ENCODE measurements at places on chromosomes 4 and X.

DNA sequence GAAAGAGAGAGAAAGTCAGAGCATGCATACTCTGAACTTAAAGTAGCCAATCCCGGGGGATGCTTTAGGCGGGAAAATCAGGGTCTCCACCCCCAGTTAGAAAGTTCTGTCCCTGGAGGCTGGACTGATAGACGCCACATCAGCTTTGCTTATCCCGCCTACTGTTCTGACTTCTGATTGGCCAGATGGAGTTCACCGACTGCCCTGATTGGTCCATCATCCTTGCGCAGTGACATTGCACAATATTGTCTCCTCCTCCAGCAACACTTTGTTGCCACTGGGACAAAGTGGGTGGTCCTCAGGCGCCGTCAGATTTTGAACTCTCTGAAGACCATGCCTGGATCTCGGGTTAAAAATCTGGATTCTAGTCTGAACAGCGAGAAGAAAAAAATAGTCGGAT lies 50.3 kb downstream of the SSX3 start:
- DNase-seq: no peak

DNA sequence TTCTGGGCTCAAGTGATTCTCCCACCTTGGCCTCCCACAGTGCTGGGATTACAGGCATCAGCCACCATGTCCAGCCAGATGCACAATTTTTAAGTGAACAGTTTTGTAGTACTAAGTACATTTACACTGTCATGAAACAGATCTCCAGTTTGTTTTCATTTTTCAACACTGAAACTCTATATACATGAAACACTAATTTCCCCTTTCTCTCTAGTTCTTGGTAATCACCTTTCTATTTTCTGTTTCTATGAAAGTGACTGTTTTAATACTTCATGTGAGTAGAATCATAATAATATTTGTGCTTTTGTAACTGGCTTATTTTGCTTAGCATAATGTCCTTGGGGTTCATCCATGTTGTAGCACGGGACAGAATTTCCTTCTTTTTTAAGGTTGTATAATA lies 237.4 kb downstream of the CAMK2D start:
- no peak for DNase-seq

DNA sequence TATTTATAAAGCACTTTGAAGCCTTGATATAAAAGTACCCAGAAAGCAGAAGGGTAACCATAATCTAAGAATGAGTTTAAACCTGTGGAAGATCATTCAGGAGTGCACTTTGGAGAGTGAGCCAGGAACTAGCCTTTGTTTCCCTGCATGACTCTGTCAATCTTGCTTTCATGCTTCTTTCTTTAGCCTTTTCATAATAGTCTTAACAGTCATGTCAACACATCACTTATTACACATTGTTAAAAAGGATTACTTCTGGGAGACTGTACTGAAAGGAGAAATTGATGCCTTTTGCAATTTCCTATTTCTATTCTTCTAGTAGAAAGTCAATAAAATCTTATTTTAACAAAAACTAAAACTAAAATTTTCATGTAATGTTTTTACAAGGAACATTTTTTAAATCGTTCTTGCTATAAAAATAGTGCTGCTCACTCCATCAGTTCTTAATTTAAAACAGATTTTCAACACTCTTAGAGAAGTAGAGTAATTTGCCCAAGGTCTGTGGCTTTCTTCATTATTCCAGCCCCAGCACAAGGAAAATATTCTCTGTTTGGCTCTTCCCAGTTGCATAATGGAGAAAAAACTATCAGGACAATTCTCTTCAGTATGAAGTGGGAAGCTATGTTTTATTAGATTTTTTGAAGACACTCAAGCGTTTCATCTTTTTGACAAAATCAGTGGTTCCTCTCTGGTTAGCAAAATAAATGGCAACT lies 35.4 kb upstream of the SPP1 start:
- no peak for DNase-seq

GRCh38 chr4:188246488-188246887 lies 107.2 kb downstream of the TRIML1 start:
- no peak for DNase-seq

DNA sequence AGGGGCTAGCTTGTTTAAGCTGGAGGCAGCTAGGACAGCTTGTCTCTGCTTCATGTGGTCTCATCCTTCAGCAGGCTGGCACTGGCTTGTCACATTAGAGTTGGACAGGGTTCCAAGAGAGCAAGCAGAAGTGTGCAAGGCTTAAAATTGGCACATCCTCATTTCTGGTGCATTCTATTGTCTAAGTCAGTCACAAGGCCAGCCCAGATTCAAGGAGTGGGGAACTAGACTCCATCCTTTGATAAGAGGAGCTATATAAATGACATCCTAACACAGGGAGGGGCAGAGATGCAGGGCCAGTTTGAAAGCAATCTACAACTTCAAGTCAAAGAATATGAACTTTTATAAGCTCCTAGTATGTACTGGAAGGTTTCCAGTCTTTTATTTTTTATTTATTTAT lies 313.2 kb downstream of the PTTG2 start:
- no peak for DNase-seq

DNA sequence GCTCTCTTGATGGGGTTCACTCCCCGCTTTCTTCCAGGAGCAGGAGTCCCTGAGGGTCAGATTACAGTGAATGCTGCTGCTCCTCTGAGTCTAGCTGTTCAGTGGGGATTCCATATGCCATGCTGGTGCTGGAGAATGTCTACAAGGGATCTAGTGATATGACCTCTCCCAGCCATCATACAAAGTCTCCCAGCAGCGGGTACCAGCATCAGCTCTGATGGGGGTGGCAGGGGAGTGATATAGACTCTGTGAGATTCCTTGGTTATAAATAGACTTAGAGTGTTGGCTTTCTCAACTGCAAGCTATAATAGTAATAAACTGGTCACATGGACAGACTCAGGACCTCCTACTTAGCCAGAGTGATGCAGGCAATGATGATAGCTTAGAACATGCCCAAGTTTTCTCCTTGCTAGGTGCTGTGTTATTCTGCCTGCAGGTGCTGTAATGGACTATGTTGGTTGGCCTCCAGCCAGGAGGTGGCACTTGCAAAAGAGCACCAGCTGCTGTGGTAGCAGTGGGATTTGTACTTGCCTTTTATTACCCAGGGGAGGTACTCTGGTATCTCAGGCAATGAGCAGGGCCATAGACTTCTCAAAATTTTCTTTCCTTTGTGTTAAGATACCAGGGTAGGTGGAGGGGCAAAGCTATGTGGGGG lies 202.9 kb downstream of the CHIC1 start:
- no peak for DNase-seq

DNA sequence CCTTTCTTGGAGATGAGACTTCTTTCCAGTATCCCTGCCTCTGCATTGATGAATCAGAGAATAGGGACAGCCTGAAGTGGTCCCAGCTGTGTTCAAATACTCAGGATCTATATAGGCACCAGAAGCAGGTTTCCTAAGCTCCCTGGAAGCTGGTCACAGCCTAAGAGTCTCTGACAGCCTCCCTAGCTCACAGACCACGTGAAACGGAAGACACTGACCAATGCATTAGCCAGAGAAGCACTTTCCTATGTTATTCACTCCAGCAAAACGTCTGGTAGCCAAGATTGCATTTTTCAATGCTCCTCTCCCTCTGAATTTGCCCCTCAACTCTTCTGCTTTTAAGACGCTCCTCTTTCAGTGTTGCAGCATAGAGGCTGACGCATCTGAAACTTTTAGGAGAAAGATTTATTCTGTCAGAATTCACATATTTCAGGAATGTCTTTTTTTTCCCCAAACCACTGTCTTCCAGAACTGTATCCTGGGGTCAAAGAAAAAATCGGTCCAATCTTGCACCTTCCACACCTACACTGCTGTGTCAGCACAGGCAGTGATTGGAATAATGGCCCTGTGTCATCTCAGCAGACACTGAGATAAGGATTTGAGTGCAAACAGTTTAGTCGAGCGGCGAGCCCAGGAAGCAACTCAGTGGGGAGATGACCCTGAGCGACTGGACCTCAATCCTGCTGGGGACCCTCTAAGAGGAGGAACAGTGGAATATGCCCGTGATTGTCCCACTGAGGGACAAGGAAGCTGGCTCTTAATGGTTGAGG lies 109.4 kb downstream of the SMIM20 start:
- no peak for DNase-seq

DNA sequence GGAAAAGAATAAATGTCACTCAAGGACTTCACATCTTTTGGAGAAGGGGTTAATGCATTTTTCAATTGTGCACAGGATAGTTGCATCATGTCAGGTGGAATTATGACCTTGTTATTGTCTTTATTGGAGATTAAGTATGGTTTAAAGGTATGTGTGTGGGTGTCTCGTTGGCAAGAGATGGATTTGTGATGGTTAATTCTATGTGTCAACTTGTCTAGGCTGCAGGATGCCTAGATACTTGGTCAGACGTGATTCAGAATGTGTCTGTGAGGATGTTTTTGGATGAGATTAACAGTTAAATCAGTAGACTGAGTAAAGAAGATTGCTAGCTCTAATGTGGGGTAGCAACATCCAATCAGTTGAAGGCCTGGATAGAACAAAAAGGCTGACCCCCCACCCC lies 42.2 kb upstream of the HSD17B10 start:
- DNase-seq: no peak

DNA sequence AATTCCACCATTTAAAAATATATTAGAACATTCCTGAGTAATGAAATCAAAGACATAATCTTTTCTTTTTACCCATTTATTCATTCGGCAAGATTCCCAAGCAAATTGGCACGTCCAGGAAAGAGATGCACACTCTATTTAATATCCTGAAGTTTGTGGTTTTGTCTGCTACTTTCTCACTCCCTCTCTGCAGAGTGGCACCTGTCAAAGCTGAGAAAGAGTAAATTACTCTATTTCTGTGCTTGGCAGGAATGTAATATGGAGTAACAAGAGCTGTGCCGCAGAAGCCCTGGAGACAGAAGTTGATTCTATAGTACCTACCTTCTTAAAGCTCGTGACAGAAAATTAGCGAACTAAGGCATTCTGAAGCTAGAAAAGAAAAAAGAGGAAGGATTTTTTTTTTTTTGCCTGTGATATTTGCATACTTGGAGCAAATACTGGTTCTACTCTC lies 5.5 kb downstream of the GSTCD start:
- peak; percentile 84 for DNase-seq

DNA sequence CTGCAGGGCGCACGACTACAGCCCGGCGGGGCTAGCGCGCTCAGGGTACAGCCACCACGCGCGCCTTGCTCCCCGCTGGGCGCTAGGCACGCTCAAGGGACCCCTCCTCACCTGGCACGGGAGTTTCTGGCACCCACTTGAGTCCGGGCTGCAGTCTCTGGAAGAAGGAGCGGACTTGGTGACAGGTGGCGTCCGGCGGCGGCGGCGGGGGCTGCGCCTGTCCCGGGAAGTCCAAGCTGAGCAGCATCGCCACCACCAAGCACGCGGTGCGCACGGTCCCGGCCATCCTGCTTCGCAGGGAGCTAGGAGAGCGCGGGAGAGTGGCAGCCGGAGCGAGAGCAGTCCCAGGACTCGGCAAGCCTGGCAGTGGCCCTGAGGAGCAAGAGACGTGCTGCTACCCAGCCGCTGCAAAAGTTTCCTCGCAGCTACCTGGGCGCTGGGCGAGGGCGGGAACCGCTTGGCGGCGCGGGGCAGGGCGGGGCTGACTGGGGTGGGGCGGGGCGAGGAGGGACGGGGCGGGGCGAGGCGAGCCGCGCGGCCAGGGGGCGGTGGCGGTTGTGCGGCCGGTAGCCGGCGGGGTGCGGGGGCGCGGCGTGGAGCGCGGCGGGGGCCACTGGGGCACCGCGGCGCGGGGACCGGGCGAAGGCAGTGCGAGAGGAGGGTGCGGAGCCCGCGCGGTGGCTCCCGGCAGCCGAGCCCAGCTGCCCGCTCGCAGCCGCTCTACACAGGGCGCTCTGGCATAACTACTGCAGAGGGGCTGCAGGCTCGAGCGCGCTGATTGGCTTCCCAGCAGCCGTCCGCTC lies at the start of gene GPC3:
Gene GPC3, minus strand, starts transcription at position 431 of the 803 bp plus-strand sequence.
- DNase-seq: no peak

DNA sequence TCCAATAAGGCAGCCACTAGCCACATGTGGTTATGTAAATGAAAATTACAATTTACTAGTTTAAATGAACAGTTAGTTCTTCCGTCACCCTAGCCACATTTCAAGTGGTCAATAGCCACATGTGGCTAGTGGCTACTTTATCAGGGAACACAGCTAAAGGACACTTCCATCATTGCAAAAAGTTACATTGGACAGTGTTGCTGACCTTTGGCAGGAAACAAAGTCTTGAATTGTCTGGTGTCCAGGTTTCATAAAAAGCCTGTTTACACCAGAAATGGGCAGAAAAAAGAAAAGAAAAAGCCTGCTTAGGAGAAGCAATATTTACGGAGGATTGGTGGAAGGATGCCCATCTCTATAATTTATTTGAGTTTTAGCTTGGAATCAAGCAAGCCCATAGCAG lies 38.6 kb downstream of the RWDD4 start:
- DNase-seq: no peak

DNA sequence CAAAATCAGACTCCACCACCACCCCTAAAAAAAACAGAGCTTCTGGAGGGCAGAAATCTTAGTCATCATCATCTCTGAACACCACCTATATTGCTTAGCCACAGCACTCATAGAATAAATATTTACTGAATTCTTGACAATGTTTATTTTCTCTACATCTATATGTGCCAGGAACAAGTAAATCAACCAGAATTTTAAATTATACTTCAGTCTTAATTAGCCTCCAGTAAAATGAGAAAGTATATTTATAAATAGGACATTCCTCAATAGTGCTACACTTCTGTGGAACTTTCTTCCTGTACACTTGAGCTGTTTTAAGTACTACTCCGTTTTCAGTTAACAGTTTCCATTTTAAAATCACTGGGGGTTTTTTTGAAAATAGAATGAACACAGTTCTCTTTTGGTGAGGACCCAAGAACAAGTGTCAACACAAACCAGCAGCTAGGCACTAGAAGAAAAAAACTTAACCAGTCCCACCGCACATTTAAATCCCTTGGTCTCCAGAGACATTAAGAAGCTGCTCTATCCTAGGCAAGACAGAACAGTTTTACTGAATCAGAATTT lies 25.5 kb downstream of the SMIM14 start:
- DNase-seq: no peak

DNA sequence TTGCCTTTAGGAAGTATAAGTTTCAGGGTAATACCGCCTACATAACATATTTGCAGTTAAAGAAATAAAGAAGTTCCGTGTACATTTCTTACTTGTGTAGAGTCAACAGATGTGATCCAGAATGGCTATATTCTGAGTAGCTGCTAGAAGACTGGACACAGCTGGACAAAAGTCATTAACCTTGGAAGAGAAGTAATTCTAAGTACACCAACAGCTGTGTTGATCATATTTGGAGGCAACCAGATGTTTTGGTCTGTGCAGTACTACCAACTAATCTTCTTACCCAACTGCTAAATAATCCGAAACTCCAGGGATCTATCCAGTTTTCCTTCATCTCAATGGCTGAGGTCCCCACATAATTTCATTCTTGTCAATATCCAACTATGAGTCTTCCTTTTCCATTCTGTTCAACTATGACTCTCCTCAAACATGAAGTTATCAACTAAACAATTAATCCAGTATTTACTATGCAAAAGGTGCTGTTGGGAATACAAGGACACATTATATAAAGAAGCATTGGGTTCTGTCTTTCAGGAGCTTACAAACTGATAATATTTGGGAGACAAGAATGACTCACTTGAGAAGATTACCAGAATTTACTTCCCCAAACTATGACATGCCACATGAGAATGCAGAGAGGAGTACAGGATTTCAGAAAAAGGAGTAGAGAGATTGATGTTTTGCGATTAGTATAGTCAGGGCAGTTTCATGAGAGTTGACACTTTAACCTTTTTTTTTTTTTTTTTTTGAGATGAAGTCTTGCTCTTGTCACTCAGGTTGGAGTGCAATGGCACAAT lies 78.2 kb downstream of the COL4A6 start:
- DNase-seq: no peak

All from AML-193 (cell line).